ENCODE measurements at places on chromosomes 16 and 17.

- DNase-seq: no peak
Observed at GRCh38 chr17:32007463-32008298, 498 bp downstream of the LRRC37B start.

DNA sequence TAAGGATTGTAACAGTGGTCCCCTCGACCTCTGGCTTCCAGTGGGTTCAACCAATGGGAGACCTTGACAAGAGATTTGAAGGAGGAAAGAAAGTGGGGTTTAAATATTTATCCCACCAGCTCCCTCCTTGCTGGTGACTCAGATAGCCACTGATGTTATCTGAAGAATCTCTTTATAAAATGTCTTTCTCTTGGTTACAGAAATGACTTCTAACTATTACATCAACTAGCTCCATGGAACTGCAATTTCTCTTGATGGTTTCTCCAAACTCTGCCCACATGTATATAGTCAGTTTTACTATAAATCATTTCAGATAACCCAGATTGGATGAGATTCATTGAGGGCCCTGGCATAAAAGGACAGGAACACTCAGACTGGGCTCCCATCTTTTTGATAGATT is 920.2 kb upstream of the SOX9 start:
- no peak for DNase-seq

DNA sequence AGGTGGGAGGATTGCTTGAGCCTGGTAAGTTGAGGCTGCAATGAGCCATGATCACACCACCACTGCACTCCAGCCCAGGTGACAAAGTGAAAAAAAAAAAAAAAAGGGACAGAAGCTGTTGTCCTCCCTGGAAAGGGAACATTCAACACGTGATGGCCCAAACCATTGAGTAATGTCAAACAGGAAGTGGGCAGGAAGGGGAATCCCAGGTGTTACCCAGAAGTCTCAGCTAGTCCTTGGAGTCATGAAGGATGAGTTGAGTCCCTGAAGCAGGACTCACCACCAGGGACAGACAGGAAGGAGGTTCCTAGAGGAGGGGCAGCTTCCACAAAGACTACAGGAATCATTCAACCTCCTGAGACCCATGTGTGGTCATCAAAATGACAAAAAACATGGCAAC is 19.8 kb upstream of the CMIP start:
- DNase-seq: no peak

DNA sequence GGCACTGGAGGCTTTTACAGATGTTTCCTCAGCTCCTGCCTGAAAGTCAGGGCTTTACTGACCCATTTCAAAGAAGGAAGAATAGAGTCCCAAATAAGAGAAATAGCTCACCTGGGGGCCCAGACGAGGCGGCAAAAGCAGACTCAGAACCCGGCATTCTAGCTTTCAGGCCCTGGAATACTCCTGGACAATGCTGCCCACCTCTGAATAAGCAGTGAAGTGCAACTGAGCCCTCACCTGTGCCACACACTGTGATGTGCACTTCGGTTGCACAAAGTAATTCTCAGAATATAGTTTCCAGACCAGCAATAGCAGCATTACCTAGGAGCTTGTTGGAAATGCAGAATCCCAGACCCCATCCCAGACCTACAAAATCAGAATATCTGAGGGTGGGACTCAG is 54.6 kb downstream of the ZNF423 start:
- DNase-seq: no peak

DNA sequence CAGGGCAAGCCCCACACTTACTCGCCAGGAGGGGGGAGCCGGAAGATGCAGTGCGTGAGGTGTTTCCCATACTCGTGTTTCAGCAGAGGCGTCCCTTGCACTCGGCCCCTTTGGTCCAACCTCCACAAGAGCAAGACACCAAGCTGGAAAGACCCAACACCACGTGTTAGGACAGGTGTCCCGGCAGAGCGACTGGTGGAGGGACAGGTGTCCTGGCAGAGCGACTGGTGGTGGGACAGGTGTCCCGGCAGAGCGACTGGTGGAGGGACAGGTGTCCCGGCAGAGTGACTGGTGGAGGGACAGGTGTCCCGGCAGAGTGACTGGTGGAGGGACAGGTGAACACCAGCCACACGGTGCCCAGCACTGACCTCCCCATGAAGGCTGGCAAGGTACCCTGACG is 19.4 kb downstream of the IFT140 start:
- DNase-seq: no peak

DNA sequence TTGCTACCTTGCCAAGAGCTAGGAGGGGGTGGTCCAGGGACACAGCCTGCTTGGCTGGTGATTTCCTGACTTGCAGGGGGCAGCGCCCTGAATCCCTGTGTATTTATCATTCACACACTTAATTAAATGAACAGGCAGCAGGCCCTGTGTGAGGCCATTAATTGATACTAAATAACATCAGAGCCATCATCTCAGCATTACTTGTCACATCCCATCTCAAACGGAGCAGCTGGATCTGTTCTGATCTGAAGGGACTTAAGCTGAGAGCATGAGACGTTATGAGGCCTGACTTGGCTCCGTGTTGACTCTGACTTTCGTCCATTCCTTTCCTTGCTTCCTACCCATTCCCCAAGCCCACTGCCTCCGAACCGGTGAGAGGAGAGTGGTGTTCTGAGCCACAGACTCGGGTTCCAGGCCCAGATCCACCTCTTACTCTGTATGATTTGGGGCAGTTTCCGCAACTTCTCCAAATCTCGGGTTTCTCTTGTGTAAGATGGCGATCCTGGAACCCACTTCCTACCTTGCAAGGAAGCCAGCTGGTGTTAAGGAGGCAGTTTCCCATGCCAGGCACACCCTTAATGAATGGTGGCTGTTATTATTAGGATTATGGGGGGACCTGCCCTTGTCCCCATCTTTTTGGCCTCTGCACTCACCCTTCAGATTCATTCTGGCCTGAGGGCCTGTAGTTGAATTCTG is 33.8 kb downstream of the CACNA1G start:
- no peak for DNase-seq

DNA sequence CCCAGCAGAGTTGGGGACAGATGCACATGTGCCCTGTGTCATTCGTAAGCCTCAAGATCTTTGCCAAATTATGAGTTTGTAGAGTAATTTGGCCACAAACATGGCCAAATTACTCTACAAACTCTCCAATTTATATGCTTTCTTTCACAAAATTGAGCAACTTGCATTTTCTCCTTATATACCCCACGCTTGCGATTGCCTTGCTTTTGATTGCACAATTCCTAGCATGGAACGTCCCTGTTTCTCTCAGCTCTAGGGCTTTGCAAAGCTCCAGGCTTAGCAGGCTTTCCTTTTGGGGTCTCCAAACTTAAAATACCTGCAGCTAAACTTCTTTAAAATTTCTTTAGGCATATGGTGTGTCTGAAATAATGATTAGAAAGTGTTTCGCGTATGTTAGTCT is 28.5 kb upstream of the MAF start:
- no peak for DNase-seq

- DNase-seq: no peak
Observed at GRCh38 chr16:50861451-50861850, 119.6 kb downstream of the CYLD start.

GRCh38 chr17:77462090-77462489 is 321.3 kb downstream of the SEC14L1 start:
- no peak for DNase-seq

GRCh38 chr16:28532940-28533647 is 5.7 kb downstream of the NUPR1 start:
- DNase-seq: no peak

- DNase-seq: no peak
Observed at GRCh38 chr16:55949518-55949917, 74.3 kb upstream of the CES5A start.

DNA sequence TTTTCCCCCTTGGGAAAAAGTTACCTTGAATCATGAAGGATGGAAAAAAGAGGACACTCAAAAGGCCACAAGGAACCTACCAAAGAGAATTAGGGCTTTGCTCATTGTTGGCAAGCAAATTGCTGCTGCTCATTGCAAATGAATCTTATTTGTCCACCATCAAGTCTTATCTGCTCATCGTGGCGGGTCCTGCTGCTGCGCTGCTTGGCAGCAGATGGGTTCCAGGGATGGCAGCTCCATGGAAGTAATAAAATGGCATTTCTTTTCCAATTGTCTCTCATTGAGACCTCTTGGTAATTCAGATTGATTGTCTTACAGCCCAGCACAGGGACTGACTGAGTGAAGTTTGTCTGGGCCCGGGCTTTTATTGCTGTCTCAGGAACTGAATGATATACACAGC is 118.7 kb downstream of the MRM1 start:
- DNase-seq: no peak

DNA sequence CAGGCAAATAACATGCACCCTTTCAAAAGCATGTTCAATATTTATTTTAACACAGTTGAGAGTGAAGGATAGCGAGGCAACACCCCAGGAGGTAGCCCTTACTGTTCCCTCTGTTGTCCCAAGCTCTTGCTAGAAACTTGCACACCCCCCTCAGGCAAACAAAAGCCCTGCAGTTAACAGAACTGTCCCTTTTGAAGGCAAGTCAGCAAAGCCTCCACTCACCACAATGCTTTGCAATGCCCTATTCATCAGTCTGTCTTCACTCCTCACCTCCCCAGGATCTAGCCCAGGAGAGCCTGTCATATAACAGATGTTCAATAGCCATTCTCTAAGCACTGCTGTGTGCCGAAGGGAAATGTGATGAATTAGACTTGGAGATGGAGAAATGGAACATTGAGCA is 3.5 kb upstream of the CNEP1R1 start:
- DNase-seq: peak; percentile 3

GRCh38 chr16:75080205-75081029 is 36.2 kb downstream of the LDHD start:
- DNase-seq: peak; percentile 61

GRCh38 chr17:39598630-39599003 is 9.1 kb downstream of the NEUROD2 start:
- no peak for DNase-seq

DNA sequence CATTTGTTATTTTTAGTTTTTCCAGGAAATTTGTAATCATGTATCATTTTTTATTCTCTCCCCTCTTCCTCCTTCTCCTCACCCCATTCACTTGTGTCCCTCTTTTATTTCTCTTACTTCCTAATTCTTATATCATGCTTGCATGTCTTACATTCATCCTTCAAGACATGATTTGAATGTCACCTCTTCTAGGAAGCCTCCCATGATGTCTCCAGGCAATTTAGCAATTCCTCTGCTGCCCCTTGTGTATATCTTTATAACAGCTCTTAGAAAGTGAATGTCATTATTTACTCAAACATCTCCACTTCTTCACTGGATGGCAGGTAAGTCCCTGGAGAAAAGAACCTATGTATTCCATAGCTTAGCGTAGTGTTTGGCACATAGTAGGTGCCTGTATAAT is 7.8 kb downstream of the HNF1B start:
- peak; percentile 17 for DNase-seq

GRCh38 chr17:36923814-36924221 is 13.5 kb upstream of the LHX1 start:
- no peak for DNase-seq

DNA sequence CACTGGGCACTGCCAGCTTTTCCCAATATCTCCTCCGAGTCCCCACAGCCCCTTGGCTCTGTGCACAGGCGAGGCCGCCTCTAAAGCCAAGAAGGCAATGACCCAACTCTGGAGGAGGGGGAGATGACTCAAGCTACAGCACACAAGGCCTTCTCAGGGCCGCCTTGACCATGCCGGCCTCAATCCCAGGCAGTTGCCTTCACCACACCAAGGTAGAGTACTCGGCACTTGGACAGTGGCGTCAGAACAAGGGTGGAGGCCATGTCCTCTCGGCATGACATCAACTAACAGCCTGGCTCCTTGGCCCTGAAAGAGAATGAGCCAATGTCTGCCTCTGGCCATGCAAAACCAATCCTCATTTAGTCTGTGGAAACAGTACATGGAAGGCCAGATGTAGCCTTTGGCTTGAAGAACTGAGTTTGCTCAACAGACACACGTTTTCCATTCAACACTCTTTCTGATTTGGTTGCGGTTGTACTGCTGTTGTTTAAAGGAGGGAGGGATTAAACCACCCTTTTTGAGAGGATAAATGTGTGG is 139.6 kb downstream of the XYLT1 start:
- no peak for DNase-seq

- no peak for DNase-seq
Observed at GRCh38 chr16:69513180-69513966, 52.4 kb upstream of the NFAT5 start.

DNA sequence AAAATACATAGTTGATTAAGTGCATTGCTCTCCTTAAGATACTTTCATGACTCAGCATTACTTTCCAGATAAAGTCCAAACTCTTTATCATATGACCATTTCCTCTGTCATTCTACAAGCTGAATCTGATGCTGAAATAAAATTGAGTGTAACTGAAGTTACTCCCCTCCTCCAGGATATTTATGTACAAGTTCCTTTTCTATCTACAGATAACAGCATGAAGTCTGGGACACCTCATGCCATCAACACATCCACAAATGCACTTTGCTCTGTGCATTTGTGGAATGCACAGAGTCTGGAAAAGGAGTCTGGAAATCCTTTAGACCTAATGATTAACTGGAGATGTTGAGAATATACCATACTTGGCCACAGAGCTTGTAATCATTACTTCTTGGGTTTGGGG is 60.5 kb downstream of the ACSM2B start:
- no peak for DNase-seq

DNA sequence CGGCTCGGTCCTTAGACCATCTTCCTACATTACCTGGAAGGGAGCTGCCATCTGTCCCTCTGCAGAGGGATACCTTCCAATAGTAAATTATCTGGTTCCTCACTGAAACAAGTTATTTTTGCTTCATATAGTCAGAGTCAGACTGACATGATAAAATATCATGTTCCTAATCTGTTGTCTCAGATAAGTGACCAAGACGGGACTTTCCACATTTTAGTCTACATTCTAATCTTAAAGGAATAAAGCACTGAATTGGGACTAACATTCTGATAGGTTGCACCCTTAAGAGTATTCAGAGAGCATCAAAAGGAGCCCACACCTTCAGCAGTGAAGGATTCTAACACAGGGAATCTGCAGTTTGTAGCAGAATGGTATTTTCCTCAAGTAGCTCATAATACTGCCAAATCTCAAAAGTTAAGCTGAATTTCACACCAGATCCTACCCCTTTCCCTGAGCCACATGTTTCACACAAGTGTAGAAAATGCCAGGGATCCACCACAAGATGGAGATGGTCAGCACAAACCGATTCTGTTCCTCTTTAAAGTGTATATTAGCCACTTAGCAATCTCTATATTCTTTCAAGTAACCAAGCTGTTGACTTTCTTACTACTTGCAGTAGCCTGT is 13.4 kb downstream of the GINS2 start:
- DNase-seq: peak; percentile 26

DNA sequence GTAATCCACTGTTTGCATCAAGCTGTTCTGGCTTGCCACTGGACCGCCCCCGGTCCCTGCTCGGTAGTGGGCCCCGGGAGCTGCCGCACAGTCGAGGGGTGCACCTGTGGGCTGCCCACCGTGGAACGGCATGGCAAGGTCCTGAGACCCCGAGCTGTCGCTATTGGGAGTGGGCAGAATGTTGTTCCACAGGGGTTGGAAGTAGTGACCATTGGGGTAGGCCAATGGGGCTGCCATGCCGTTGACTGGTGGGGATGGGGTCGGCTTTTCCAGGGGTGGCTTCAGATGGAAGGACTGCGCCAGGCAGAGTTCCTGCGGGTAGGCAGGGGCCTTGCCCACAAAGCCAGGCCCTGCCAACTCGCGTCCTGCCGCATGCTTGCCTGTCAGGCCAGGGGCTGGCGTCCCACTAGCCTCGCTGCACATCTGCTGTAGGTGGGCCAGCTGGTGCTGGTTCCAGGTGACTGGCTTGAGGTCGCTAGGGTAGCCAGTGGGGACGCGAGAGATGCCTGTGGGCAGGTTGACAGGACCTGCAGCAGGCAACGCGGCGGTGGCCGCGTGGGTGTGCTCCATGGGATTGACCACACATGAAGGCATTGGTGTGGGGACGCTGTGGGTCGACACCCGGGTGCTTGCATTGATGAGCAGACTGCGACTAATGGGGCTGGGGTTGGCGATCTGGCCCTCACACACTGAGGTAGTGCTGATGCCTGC is 14.8 kb downstream of the TRAF4 start:
- DNase-seq: no peak
